ENCODE measurements at places on chromosomes 1 and 21.

DNA sequence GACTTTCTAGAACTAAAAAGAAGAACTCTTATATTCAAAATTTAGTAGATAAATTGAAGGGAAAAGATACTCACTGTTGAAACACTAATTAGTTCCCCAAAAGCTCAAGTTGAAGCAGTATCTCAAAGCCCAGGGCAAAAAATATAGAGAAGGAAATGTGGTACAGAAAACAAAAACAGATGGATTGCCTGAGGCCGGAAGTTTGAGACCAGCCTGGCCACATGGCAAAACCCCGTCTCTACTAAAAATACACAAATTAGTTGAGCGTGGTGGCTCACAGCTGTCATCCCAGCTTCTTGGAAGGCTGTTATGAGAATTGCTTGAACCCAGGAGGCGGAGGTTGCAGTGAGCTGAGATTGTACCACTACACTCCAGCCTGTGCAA lies 36.0 kb downstream of the FAM177B start:
- DNase-seq, result no peak

GRCh38 chr1:99560207-99561040 lies 85.5 kb upstream of the PALMD start:
- DNase-seq, result no peak

DNA sequence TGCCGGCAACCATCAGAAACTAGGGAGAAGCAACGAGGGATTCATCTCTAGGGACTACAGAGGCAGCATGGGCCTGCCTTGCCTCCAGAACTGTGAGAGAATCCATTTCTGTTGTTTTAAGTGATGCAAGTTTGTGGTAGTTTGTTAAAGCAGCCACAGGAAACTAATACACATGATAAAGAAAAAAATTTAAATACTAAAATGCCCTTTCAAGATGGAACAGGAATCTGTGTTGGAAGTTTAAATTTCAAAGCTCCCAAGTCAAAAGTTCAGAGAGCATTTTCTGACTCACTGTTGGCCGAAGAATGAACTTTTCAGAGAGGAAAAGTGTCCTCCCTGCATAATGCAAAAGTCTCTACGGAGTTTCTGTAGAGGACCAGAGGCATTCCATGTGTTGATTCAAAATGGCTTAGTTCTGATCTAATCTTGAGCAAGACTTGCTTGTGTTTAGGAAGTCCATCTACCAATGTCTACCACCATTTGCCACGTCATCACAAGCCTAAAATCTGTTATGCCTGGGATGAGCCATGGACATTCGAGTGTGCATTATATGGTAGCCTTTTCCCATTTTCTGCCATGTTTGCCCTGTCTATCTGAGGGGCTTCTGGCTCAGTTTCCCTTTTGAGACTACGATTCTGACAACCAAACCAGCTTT lies 22.4 kb upstream of the ARHGAP29 start:
- no peak for DNase-seq

- DNase-seq, result no peak
These were observed 200.9 kb downstream of the HHIPL2 start for GRCh38 chr1:222346955-222347354.

DNA sequence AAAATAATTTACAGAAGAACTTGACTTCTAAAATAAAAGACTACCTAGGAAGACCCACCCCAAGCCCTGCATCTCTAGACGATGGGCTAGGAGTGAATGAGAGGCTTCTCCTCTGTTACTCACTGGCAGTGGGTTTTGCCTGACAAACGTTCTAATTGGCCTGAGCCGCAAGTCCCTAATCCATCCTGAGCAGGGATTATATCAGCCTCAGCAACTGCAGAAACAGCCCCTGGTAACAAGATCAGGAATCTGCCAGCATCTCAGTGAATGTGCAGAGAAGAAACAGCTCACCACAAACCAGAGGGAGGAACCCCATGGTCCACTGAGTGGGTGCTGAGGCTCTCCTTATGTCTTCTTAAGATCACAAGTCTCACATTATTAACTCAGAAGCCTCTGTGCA lies 240.6 kb downstream of the BRINP2 start:
- DNase-seq, result no peak

- no peak for DNase-seq
These were observed 66.1 kb downstream of the FASLG start for GRCh38 chr1:172724765-172725613.

DNA sequence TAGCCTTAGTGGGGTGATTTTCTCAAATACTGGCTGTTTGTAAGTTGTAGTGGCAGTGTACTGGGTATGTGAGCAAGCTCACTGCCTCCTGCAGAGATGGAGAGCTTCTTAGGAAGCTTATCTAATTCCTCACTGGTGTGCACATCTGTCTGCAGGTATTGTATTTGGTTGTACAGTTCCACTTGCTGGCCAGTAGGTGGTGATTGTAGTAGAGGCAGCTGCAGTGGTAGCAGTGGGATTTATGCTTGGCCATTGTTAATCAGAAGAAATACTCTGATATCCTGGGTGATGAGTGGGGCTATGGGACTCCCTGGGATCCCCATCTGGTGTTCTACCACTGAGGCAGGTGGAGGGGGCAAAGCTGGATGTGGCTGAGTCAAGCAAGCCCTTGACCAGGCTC lies 276.1 kb upstream of the SPAG17 start:
- DNase-seq, result no peak

DNA sequence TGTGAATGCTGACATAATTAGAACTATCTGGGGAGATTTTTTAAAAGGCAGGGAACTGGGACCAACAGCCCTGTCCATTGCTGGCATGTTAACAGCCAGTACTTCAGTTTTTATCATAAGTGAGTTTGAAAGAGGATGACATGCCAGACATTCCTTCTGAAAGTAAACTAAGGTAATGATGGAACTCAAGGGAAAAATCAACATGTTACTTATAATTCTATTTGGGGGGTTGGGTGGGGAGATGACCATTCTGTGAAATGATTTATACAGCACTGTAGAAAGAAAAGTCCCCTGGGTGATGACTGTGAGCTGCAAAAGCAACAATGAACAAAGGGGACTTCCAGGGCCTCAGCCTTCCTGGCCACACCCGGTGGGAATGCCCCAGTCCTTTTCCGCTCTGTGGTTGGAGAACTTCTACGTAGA lies 5.4 kb upstream of the LAMC2 start:
- no peak for DNase-seq

DNA sequence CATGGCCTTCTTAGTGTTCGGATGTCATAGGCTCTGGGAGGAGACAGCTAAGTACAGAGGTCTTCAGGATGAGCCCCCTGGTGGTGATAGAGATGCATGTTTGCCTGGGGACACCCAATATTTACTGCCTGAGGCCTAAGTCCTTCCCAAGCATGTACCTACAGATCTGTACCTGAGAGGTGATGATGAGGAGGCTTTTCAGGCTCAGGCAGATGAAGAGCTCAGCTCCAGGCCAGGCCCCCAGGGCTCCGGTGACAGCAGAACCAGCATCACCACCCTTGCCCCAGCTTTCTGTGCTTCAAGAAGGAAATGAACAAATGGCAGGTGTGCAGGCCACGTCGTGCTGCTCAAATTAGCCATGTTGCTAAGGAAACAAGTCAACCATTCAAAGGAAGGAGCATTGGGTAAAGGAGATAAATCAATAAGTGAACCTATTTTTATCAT lies 21.1 kb downstream of the CACNA1E start:
- DNase-seq, result peak; percentile 45

- DNase-seq, result no peak
These were observed 3.0 kb downstream of the MTARC2 start for GRCh38 chr1:220751111-220751510.

DNA sequence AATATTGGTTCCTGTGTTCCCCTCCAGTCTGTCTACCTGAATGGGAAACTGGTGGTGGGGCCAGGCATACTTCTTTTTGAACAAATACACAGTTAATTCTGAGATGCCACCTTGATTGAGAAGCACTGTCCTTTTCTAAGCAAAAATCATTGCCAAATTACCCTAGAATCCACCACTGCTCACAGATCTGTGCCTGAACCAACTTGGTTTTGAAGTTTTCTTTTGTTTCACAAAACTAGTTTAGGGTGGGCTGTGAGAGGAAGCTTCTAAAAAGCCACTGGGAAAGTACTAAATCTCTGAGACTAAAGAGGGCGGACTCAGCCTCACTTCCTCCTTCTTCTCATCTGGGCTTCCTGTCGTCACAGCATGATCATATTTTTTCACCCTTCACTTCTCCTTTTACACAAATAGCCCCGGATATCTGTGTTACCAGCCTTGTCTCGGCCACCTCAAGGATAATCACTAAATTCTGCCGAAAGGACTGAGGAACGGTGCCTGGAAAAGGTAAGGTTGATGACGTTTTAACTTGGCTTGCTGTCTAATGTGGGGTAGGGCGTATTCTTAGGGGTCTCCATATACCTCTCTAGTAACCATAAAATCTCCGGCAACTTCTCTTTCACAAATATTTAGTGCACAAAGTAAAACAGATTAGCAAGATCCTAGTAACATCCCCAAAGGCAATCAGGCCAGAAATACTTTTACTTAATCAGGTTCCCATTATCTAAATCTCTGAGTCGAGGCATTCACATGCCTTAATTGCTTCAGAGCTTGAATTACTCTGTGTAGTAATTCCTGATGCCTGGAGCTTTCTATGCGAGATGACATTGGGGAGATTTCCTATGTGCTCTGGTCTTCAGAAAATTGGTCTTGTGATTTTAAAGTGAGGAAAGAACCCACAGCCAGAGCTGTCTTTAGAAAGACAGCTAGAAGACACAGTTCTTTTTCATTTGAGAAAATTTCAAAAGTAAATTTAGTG lies at the start of gene CD53:
CD53 (plus strand) TSS at position 404 of the 976 bp plus-strand sequence. CDS start 18,261 bp downstream, outside the sequence.
- DNase-seq, result no peak

DNA sequence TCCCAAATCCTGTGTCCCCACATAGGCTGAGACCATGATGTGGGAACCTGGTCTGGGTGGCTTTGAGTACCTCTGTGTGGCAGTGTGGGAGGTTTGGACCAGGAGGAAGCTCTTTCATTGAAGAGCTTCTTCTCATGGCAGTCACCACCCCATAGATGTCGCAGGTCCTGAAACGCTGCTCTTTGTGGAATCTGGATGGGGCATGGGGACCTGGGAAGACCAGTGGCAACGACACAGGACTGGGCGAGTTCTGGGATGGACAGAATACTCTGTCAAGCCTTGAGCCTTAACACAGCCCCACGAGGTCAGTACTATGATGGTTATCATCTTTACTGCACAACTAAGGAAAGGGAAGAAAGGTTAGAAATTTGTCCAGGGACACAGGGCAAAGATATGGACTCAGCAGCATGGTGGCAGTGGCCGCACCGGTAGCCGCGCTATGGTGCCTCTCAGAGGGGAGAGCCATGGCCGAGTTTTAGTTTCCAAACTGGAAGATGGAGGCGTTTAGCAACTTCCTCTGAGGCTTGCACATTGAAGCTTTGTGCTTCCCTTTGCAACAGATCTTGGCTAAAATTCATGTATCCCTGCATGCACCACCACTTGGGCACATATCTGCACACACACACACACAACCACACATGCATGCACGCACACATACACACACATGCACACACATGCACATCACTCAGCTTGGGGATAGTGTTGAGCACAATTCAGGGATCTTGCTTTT lies 117.7 kb upstream of the C1orf174 start:
- DNase-seq, result no peak

- no peak for DNase-seq
These were observed 577.0 kb downstream of the LMO4 start for GRCh38 chr1:87905651-87906050.

- DNase-seq, result no peak
These were observed 3.5 kb upstream of the ARF1 start for GRCh38 chr1:228079013-228079412.

DNA sequence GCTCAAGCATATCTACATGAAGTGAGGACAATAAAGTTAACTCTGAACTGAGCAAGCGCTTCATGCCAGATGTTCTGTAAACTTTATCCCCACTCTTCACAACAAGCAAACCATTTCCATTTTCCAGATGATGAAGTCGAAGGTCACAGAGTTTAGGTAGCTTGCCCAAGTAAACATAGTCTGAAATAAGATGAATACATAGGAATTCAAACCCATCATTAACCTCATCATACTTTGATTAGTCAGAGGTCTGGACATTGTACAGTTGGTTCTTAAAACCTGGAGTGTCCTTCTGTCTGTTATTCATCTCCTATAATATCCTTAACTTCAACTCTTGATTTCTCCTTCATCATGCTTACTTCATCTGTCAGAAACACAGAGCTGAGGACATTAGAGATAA lies 180.3 kb upstream of the C8B start:
- DNase-seq, result no peak

DNA sequence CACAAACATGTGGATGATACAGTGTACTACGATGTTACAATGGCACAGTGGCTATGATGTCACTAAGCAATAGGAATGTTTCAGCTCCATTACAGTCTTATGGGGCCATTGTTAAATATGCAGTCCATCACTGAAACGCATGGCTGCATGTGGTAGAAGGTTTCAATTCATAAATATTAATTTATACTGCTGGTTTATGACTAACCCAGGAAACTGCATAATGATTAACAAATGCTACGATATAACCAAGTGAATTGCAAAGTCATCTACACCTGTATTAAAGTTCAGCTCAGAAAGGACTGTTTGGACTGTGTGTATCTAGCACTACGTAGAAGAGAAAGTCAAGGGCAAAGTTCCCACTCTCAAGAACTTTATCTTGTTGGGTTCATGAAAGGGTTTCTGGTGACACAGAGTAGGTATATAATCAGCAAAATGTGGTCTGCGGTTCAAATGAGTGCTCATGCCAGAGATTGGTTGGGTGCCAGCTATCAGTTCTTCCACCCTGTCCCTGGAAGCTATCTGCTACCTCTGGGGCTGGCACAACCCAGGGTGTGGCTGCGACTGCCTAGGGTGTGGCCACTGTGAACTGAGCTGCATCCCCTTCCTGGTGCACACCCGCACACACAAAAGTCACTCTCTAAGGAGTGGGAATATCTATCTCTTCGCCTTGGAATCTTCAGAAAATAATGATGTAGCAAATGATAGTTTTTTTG lies 14.8 kb downstream of the MGST3 start:
- no peak for DNase-seq

DNA sequence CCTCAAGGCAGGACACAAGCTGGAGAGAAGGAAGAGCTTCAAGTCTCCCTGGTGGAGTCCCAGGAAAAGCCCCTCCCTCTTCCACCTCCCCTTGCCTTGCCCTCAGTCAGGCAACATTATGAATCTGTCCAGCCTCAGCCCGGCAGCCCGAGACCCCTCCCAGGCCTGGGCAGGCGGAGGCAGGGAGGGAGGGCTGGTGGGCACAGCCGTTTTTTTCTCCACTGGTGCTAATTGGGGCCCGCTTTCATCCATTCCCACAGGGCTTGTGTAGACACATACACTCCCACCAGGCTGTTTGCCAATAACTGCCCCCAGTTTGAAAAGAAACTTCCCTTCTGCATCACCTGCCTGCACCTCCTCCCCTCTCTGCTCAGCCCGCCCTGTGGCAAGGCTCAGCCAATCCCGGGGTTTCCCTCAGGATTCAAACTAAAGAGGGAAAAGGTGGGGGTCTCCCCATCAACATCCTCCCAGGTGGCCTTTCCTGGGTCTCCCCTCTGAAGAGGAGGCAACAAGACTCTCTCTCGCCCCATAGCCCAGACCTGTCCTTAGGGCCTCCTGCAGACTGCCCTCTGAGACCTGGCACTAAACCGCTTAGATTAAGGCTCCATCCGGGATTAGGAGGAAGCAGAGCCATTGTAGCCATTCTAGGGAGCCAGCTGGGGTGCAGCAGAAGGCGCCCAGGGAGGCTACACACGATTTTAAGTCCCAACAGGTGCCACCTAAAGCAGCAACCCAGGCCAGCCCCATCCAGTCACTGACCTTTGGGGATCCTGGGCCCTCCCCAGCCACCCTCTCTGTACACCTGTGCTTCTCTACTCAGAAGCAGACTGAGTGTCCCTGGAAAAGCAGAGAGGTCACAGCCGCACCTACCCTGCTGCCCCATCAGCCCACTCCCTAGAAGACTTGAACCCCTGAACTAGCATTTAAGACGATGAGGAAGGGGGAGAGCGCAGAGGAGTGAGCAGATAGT lies 3.5 kb downstream of the IGSF9 start:
- no peak for DNase-seq

All from SHP77 (cell line).